ENCODE measurements at places on chromosomes 6 and 20.
A peak's percentile ranks its signal among the peaks of the same experiment; 100 is the strongest.

DNA sequence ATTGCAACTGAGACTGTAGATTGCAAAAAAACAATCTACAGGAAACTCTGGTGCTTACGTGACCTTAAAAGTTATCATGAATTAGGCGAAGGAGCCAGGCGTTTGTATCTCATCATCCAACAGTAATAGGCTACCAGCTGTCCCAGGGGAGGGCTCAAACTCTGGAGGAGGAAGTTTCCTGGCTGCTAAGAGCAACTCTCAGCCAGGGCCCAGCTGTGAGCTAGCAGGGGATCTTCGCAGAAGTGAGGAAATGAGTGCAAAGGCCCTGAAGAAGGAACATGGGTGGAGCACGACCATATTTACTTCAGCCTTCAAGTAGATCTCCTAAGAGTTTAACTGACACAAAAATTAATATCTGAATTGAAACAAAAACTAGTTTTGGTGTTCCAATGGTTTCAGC, 686.9 kb upstream of the MAP3K7 start:
- DNase-seq: no peak

DNA sequence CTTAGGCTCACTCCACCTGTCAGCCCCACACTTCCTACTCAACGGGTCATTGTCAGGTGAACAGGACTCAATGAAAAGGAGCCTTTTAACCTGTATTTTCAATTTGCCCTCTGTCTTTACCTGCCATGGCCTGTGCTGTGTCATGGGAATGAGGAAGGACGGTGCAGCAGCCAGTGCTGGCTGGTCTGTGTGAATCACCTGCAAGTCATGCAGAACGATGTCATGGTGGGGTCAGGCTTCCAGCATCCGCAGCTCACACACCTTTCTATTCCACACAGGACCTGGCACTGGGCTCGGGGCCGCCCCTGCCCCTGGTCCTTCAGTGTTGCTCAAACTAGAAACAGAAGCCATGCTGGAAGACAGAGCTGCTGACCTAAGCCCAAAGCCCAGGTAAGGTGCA, 188.7 kb upstream of the GMDS start:
- DNase-seq: no peak

DNA sequence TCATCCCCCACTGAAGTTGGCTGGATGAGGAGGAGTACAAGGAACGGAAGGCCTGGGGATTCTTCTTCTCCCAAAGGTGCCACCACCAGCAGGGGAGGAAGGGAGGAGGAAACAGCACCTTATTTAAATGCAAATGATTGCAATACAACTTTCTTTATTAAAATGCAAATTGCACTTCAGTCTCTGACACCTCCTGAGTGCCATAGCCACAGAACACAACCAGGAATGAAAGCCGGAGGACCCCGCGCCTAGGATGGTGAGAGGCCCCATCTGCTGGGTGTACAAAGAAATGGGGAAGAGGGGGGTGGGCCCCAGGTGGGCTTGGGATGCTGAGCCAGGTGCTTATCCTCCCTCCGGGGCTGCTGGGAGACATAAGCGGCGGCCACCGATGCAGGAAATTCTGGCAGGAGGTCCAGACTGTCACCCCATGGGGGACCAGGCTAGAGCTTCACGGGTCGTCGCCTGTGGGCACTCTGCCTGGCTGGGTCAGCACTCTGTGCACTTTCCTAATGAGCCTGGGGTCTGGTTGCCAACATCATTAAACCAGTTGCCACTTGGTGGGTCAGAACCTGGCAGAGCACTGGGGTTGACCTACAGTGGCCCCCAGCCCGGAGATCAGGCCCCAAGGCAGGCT, 154.2 kb upstream of the MLN start:
- DNase-seq: no peak

DNA sequence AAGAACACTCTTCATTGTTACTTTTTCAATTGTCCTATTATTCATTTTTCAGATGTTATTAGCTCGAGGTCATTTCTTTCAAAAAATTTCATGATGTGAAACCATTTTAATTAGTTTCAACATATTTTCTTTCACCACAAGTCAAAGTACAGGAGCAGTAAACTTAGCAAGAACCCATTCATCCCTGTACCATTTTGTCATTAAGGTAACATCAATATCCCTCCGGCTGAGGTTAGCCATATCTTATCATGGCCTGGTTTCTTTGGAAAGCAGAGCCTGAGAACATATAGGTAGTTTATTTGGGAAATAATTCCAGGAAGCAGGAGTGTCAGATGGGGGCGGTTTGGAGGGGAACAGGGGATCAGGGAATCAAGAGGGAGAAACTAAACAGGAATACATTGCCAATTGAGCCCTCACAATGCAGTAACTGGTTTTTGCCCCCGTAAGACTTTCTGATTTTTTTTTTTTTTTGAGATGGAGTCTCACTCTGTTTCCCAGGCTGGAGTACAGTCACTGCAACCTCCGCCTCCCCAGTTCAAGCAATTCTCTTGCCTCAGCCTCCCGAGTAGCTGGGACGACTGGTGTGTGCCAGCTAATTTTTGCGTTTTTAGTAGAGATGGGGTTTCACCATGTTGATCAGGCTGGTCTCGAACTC, 83.7 kb downstream of the MKKS start:
- DNase-seq: no peak

DNA sequence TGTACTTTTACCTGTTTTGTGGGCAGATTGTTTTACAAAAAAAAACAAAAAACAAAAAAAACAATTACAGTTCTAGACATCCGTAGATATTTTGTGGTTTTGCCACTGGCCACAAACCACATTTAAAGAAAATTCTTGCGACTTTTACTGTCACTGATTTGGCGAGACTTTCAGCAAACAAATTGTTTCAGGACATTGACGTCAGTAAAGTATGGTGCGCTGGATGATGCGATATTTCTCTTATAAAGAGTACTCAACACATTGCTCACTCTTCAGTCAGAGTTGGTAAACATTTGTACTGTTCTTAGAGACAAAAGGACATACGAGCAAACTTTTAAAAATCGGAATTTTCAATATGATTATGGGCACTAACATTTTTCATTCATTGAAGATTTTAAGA, 229.8 kb downstream of the HAO1 start:
- no peak for DNase-seq

GRCh38 chr6:144158133-144158532, 7.8 kb downstream of the STX11 start:
- peak; percentile 97 for DNase-seq
